ENCODE measurements at places on chromosomes 2 and 18. TPM values are rescaled to one million over a fixed set of nuclear protein-coding genes. Genes with fewer than 3 reads are reported as not detected.

The LRRC30 gene
- not detected for total RNA-seq

The VIT gene
- 28.7 TPM for total RNA-seq

The FASTKD1 gene
- 18.0 TPM for total RNA-seq

The TAF4B gene
- total RNA-seq: 5.5 TPM

The ST6GAL2 gene
- 1.6 TPM for total RNA-seq

The REG3G gene
- not detected for total RNA-seq

The RGPD3 gene
- 0.49 TPM for total RNA-seq

The ACOXL gene
- total RNA-seq: not detected

The TUBA4B gene
- not detected for total RNA-seq

The EMX1 gene
- total RNA-seq: not detected

The TMEM247 gene
- total RNA-seq: not detected

The CFAP65 gene
- total RNA-seq: not detected

The GPR35 gene
- 0.32 TPM for total RNA-seq

The HOXD11 gene
- total RNA-seq: not detected

The FER1L5 gene
- total RNA-seq: 0.36 TPM

The RGPD6 gene
- 17.5 TPM for total RNA-seq

The EMILIN1 gene
- total RNA-seq: 147 TPM
